ENCODE measurements at places on chromosomes 1 and 21.

GRCh38 chr21:45552696-45553391 is 10.6 kb upstream of the SLC19A1 start:
- DNase-seq, result no peak

DNA sequence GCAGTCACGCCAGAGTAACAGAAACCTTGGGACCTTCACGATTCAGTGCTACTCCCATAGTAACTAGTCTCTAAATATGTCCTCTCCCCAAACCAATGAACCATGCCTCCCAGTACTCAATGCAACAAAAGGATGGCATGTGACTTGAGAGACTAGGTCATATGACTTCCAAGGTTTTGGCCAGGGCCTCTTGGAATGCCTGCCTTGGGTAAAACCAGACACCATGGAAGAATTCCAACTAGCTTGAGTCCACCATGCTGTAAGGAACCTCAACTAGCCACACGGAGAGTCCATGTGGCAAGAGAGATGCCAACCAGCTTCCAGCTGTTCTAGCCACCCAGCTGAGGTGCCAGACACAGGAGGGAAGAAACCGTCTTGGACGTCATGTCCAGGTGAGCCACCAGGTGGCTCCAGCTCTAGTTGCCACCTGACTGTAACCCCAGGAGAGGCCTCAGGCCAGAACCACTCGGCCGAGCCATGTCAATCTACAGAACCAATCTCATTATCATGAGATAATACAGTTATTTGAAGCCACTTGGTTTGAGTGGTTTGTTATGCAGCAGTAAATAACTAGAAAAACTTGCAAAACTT is 115.0 kb downstream of the SYF2 start:
- no peak for DNase-seq

- DNase-seq, result peak; percentile 95
These were observed 1.4 kb upstream of the IRF2BP2 start for GRCh38 chr1:234611225-234611846.

DNA sequence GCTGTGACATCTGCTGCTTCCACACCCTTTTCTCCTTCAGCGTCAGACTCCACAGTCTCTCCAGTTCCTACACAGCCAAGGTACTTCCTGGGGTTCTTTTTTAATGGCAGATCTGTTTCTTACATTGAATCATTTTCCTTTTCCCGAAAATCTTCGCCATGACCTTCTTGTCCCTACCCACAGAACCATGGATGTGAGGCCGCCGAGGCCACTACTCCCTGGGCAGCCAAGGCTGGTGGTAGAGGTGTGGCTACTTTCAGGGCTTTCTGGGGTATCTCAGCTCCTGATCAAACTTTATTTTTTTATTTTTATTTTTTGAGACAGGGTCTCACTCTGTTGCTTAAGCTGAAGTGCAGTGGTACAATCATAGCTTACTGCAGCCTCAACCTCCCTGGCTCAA is 9.5 kb upstream of the LIN9 start:
- DNase-seq, result no peak

GRCh38 chr1:168428063-168428731 is 115.6 kb downstream of the XCL2 start:
- DNase-seq, result peak; percentile 67

DNA sequence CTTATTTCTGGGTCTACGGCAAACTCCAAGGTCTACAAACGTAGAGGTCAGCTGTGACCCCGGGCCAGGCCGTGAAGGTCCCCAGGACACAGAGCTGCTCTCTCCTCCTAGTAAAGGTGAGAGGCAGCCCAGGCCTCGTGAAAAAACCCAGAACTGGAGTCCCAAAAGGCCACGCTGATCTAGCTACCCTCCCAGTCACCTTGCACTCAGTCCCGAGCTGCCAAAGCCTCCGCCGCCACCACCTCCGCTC is 125 bp downstream of the ATP5PF start:
- DNase-seq, result no peak

- no peak for DNase-seq
These were observed 15.9 kb upstream of the IFNAR1 start for GRCh38 chr21:33308586-33309490.

GRCh38 chr1:1432951-1433803 is 2.3 kb upstream of the VWA1 start:
- DNase-seq, result peak; percentile 42

Data from HAP-1 (cell line).